ENCODE measurements at places on chromosomes 11 and 22. TPM values are rescaled to one million over a fixed set of nuclear protein-coding genes. Genes with fewer than 3 reads are reported as not detected.
A peak's percentile ranks its signal among the peaks of the same experiment; 100 is the strongest.

The APOL1 gene
- polyA plus RNA-seq, result 7.7 TPM

- no peak for DNase-seq
Measured at GRCh38 chr11:1260620-1261019, 37.8 kb downstream of the MUC5B start.

The MMP8 gene
- 0.03 TPM for polyA plus RNA-seq

The OR56A1 gene
- polyA plus RNA-seq, result not detected

The BAIAP2L2 gene
- polyA plus RNA-seq, result 59.0 TPM

GRCh38 chr11:72041364-72042063 is 38.8 kb downstream of the NUMA1 start:
- DNase-seq, result peak; percentile 81

The SLC17A6 gene
- polyA plus RNA-seq, result not detected

DNA sequence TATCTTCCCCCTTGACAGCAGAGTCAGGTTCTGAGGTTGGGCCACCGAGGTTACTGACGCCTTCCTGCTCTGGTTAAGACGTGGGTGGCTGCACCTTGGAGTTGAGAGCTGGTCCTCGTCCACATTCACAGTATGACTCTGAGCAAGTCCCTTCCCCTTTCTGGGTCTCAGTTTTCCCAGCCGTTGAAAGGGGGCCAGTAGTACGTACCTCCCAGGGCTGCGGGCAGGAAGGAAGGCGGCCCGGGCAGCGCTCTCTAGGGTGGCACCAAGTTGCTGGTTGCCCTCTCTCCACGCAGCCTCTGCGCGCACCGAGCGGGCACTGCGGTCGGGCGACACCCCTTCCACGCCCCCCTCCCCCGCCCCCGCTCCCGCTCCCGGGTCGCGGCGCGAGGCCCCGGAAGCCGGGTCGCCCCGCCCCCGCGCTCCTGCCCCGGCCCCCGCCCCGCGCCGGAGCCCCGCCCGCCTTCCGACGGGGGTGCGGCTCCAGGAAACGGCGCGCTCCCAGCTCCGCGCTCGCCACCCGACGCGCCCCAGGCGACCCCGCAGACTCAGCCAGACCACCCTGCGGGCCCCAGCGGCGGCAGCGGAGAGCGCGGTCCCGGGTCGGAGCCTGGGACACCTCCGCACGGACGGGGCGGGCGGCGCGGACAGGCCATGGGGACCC is at the start of gene EHBP1L1:
Gene EHBP1L1 (plus strand): TSS at position 486 of the 664 bp plus-strand sequence. CDS start 250 bp downstream, outside the sequence.
- peak; percentile 82 for DNase-seq

- peak; percentile 25 for DNase-seq
Measured at GRCh38 chr11:75873417-75874221, 58.6 kb downstream of the UVRAG start.

- DNase-seq, result no peak
Measured at GRCh38 chr11:107468596-107468995, 11.0 kb upstream of the CWF19L2 start.

The TRIM49D2 gene
- polyA plus RNA-seq, result not detected

- no peak for DNase-seq
Measured at GRCh38 chr11:95595973-95596489, 193.6 kb downstream of the FAM76B start.

GRCh38 chr22:30471616-30472318 is at the start of gene SEC14L3:
Gene SEC14L3 (minus strand): TSS chr22:30472017. CDS start chr22:30471958, 59 bp downstream.
- no peak for DNase-seq

DNA sequence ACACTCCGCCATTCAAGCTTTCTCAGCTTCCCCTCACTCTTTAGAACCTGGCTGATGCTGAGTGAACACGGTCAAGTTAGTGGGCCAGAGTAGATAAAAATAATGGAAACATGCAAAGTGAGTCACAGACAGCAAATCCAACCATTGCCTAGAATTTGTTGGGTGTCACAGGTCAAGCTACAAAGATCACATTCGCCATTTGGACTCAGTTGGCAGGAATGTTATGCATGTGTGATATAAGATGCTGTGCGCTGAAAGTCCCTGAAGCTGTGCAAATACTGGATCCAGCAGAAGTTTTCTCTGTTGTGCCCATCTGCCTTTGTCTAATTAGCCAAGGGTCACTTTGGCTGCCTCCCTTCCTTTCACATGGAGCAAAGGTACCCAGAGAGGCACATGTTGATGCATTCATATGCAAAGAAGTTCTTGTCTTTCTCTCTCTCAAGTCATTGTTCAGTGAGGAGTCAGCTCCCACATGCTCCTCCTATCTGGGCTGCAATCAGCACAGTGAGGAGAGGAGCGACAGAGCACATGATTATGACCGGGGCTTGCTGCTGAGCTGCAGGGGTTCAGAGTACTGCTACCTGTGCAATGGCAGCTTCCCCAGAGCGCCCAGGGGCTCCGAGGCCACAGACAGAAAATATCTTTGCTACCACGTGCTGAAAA is 39.7 kb downstream of the FLI1 start:
- no peak for DNase-seq

- DNase-seq, result no peak
Measured at GRCh38 chr11:292211-293121, 3.5 kb downstream of the PGGHG start.

DNA sequence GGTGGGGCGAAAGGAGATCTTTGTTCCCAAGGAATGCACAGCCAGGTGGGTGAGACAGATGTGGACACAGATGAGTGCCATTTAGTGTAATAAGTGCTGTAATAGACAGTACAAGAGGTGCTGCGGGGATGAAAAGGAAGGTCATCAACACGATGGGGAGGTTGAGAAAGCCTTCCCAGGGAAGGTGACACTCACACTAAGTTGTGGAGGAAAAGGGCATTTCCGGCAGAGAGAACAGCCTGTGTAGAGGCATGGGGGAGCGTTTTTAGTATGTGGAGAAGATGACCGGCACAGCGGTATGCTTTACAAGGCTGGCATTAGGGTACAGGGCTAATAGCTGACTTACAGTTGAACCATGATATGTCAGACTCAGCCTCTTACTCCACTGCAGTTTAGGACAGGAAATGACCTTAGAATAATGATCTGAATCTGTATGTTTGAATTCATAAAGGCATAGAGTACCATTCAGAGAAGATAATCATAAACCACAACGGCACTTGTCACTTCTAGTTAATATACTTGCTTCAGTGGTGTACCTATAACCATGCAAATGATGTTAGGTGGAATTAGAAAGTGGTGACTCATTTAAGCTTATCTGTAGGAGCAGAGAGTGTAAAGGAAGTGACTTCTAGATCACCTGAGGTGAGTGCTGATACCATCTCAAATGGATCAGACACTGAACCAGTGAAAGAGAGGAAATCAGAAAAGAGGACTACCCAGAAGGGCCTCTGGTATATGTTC is 60.6 kb downstream of the FAM83F start:
- DNase-seq, result peak; percentile 39

- DNase-seq, result no peak
Measured at GRCh38 chr11:43130616-43131015, 181.2 kb upstream of the API5 start.

DNA sequence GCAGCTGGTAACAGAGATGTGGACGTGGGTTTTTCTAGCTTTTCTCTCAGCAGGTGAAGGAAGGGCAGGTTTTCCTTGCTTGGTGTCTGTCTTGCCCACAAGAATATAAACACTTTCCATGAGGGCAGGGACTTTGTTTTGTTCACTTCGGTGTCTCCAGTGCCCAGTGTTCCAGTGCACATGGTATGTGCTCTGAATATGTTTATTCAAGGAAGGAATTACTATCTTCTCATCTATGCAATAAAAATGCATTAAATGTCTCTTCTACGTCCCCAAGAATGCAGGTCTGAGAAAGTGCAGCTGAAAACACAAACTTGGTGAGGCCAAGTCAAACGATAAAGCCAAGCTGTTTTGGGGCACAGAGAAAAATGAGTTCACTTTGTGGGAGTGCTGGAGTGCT is 56.3 kb upstream of the PLET1 start:
- no peak for DNase-seq

DNA sequence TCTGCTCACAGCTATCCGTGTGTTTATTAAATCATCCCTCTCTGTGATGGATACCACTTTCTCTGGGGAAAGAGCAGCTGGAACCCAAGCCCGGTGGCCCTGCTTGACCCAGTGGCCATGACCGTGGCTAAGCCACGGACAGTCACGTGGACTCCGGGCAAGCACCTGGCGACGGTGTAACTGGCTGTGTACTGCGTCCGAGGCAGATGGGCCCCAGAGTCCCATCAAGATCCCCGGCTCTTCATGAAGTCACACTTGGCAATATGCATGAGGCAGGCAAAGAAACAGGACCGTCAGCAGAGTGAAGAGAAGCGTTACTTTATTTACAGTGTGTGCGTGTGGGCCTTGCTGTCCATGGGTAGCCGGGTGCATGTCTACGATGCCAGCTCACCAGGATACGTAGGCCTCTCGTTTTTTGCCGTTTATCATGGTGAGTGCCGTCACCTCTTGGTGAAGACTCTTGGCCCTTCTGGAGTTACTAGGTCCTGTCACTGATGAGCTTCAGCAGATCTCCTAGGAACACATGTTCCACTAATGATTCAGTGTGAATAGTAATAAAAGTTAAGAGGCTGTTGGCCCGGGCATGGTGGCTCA is 366.3 kb downstream of the TBC1D22A start:
- DNase-seq, result no peak

GRCh38 chr11:13745165-13745564 is 76.7 kb downstream of the FAR1 start:
- no peak for DNase-seq

GRCh38 chr11:73334384-73335203 is 26.5 kb downstream of the ARHGEF17 start:
- no peak for DNase-seq

GRCh38 chr22:49052560-49052959 is 775.1 kb downstream of the BRD1 start:
- no peak for DNase-seq

DNA sequence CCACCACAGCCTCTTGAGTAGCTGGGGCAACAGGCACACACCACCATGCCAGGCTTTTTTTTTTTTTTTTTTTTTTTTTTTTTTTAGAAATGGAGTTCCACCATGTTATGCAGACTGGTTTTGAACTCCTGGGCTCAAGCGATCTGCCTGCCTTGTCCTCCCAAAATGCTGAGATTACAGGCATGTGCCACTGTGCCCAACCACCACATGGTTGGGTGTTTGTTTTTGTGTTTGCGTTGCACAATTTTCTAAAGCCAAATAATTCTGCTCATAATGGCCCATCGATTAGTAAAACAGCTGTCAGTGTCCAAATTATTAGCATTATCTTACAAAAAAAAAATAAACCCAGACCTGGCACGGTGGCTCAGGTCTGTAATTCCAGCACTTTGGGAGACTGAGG is 65.8 kb downstream of the DDIAS start:
- no peak for DNase-seq

GRCh38 chr11:132126973-132127899 is 756.8 kb downstream of the NTM start:
- DNase-seq, result peak; percentile 28

GRCh38 chr11:100152766-100153165 is 534.3 kb upstream of the ARHGAP42 start:
- DNase-seq, result no peak

GRCh38 chr11:61645179-61645868 is 34.9 kb upstream of the DAGLA start:
- no peak for DNase-seq

The CYP2D6 gene
- 172 TPM for polyA plus RNA-seq

DNA sequence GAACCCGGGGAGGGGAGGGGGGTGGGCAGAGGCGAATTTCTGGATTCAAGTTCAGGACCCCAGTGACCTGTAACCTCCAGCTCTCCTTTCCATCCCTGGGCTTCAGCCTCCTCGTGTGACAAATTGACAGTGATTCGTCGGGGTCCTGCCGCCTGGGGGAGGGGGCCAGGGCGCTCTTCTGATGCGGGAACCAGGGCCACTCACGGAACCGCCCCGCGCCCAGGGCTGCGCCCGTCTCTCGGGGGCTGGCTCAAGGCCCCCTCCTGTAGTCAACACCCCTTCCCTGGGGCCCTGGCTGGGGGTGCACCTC is 92.8 kb upstream of the ANO1 start:
- DNase-seq, result peak; percentile 52

- DNase-seq, result no peak
Measured at GRCh38 chr11:74011360-74012073, 2.6 kb upstream of the UCP3 start.

The RIMBP3B gene
- 0.01 TPM for polyA plus RNA-seq

GRCh38 chr11:117748771-117749540 is 48.1 kb downstream of the DSCAML1 start:
- peak; percentile 17 for DNase-seq

DNA sequence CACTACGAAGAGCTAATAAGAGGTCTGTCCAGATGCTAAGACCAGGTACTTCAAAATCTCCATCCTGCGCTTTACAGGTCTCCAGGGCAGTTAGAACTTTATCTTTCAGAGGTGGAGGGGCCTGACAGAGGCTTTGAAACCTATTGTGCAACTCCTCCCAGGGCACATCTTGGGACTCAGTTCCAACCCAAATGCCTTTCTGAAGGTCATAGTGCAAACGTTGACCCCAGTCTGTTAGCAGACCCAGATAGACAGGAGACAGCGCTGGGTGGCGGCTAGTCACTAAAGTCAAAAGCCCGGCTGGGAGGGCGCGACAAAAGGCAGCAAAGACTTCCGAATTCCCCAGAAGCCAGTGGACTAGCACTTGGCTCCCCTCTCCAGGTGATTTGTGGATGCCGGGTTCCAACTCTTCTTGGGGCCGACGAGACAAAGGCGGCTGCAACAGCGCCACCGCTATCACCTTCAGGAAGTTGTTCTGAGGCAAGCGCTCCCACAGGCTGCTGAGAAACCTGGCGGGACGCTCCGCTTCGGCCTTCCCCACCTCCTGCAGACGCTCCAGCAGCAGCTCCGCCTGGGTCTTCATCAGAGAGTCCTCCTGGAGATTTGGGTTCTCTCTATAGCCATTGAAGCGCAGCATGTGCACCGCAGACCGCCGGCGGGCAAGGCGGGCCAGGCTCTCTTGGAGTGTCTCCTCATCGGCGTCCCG is 728 bp downstream of the FANCF start:
- DNase-seq, result peak; percentile 79

- DNase-seq, result no peak
Measured at GRCh38 chr11:75182664-75183063, 31.8 kb downstream of the SLCO2B1 start.

DNA sequence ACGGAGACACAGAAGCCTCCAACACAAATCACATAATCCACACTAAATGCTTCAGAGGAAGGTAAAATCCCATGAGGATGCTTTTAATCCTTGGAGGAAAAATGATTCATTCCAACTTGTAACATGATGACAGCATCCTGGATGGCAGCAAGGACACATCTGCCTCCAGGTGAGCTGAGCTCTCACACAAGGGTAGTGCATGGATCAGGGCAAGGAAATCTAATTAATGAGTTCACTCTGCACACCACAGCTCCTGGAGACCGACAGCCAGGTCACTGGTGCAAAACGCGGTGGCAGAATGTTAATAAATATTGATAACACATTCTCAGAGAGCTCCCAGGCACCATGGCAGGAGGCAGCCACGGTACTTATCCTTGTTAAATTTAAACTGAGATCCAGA is 40.3 kb upstream of the CYP2D6 start:
- no peak for DNase-seq

The PTGDR2 gene
- polyA plus RNA-seq, result 4.5 TPM
